ENCODE measurements at places on chromosomes 7 and 10.

DNA sequence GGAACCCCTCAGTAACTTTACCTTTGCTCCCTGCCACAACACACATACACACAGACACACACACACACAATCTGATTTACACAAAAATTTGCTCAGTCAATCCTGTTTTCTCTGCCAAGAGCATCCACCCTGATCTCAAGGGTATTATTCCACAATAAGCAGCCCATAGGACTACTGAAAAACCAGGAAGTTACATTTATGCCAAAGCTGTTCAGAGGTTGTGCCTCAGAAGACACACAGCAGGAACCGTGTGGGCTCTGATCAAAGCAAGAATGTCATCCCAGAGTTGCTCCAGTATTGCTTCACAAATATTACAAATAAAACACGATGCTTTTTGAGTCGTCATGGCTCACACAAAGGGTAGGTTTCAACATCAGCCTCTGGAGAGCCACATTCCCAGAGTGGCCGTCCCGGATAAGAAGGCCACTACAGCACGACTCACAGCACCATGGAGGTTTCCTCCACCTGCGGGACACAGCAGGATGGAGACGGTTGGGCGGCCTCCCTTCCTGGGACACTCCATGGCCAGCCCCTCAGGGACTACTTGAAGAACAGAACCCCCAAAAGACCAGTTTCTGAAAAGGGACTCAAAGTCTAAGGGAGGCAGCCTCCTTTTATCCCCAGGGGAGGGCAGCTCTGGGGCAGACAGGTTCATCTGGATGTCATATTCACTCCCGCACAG lies 1.6 kb downstream of the AIFM2 start:
- no peak for DNase-seq

- DNase-seq: no peak
Measured at GRCh38 chr10:3666525-3667302, 118.3 kb downstream of the KLF6 start.

- DNase-seq: no peak
Measured at GRCh38 chr7:43850348-43851116, 18.8 kb downstream of the MRPS24 start.

DNA sequence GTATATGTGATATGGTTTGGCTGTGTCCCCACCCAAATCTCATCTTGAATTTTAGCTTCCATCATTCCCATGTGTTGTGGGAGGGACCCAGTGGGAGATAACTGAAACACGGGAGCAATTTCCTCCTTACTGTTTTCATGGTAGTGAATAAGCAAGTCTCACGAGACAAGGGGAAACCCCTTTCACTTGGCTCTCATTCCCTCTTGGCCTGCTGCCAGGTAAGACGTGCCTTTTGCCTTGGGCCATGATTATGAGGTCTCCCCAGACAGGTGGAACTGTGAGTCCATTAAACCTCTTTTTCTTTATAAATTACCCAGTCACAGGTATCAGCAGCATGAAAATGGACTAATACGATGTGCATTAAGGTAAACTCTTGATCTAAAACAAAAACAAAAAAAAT lies 357.1 kb upstream of the AOAH start:
- DNase-seq: peak; percentile 7

DNA sequence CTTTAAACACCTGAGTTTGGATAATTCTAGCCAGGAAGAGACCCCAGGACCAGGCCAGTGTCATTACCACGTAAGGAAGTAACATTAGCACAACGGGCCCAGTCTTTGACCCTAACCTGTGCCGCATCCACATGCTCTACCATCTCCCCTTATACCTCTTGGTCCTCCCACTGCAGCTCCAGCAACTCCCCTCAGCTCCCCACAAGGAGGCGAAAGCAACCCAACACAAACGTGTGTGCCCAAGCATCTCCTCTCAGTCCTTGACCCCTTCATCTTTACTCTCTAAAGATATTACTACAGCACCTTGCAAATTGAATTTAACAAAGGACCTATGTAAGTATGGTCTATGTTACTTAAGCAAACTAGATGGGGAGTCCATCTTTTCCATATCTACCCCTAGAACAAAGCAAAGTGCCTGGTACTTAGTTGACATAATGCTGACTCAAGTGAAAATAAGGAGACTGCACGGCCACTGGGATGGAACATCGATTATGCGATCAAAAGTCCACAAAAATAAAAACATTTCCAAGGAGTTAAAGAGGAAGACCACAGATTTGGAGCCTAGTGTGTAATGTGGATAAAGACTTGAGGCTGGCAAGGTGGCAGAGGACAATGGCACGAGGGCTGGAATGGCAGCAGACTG lies 147.7 kb downstream of the JAZF1 start:
- no peak for DNase-seq

GRCh38 chr10:115974816-115975430 lies 298.1 kb downstream of the GFRA1 start:
- no peak for DNase-seq

DNA sequence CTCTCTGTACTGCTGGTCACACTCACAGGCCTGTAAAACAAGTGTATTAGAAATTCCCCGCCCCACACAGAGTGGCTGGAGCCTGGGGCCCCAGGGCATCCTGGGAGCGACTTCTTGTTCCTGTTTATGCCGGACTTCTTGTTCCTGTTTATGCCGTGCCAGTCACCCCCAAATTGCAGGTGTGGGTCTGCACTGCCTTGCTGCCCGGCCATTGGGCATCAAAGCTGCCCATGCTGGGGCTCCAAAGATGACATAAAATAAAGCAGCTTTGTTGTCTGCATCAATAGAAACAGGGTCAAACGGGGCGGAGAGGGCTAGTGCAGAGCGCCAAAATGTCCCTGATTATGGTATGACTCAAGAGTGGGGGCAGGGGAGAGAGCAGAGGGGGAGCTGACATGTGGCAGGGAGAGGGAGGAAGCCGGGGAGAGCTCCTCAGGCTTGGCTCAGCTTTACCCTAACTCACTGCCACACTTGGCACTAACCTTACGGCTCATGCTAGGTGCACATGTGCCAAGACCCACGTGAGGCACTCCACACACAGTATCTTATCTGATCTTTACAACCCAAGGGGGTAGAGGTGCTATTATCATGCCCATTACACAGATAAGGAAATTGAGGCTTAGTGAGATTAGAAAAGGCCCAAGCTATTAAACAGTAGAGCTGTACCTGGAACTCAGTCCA lies 98.4 kb downstream of the PIP4K2A start:
- no peak for DNase-seq

DNA sequence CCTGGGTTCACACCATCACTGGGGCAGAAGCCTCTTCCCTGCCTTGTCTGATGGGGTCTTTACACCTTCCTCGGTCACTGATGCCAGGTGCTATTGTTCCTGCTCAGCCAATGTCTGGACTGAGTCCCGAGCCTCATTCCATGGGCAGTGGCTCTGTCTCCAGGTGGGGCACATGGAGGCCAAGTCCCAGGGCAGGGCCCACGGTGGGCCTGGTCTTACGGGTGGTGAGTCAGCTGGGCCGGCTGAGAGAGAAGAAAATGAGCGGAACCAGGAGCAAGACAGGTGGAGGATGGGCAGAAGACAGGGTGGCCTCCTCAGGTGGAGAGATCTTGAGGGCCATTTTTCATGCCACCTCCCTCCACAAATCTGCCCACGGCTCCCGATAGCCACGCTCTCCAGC lies 131.7 kb upstream of the FAM20C start:
- DNase-seq: no peak

- peak; percentile 41 for DNase-seq
Measured at GRCh38 chr10:117537436-117537903, 5.1 kb upstream of the EMX2 start.

GRCh38 chr7:39306016-39306570 lies 260.1 kb upstream of the YAE1 start:
- DNase-seq: no peak

- no peak for DNase-seq
Measured at GRCh38 chr10:71202314-71202713, 10.1 kb upstream of the UNC5B start.

- peak; percentile 93 for DNase-seq
Measured at GRCh38 chr7:132738254-132738653, 162.0 kb upstream of the PLXNA4 start.

DNA sequence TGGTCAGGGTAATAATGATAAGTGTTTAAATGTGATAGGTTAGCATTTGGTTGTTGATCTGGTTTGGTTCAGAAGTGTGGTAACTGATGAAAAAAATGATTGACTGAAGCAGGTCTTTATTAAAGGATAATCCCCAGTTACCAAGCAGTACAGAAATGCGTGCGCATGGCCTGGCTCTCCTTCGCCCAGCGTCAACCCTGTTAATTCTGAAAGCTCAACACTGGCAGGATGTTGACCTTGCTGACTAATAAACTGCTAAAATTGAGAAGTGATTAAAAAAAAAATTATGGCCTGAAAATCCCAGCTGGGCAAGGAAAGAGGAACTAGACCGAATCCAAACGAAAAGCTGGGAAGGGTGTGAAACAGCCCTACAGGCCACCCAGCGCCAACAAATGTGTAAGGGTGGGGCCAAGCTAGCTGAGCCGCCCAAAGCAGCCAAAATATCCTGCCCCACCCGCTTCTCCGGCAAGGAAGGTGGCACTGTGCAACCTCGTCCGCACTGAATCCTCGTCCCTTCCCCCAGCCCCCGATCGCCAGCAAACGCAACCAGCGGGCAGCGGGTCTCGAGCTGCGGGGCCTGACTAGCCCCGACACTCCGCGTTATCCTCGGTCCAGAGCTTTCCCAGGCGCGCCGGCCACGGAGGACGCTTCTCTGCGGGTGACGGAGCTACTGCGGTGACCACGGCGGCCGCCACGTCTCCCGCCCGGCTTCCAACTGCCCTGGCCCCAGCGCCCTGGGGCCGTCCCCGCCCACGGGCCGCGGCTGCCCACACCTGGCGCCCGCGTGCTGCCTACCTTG lies 561 bp downstream of the SHTN1 start:
- peak; percentile 73 for DNase-seq

DNA sequence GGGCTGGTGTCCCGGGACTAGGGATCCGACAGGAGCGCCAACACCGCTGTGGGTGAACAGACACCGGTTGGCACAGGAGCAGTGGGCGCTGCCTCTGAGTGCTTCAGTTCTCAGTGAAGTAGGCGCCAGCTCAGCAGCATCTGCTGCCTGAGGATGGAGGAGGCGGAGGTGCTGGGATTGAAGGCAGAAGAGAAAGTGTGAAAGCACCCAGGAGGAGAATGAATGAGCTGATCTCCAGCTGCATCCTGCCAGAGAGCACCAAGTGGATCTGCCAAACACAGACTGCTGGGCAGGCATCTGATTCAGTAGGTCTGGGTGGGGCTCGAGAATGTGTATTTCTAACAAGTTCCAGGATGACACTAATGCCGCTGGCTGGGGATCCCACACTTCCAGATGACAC lies 74.5 kb downstream of the LANCL2 start:
- no peak for DNase-seq

DNA sequence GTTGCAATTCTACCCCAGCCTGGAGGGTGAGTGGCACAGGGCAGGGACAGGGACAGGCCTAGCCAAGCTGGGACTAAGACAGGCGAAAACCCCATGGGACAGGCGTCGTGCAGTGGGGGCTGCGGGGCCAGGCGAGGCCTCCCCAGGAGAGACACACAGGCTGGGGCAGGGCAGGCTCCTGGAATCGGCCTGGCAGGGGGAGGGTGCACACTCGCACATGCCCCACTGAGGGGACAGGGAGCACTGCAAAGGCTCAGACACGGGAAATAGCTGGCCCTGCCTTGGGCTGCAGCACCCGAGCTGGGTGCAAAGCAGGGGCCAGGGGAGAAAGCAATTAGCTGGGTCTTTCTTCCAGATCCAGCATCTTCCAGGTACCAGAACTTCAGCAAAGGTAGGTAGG lies 10.4 kb downstream of the LAT2 start:
- no peak for DNase-seq

DNA sequence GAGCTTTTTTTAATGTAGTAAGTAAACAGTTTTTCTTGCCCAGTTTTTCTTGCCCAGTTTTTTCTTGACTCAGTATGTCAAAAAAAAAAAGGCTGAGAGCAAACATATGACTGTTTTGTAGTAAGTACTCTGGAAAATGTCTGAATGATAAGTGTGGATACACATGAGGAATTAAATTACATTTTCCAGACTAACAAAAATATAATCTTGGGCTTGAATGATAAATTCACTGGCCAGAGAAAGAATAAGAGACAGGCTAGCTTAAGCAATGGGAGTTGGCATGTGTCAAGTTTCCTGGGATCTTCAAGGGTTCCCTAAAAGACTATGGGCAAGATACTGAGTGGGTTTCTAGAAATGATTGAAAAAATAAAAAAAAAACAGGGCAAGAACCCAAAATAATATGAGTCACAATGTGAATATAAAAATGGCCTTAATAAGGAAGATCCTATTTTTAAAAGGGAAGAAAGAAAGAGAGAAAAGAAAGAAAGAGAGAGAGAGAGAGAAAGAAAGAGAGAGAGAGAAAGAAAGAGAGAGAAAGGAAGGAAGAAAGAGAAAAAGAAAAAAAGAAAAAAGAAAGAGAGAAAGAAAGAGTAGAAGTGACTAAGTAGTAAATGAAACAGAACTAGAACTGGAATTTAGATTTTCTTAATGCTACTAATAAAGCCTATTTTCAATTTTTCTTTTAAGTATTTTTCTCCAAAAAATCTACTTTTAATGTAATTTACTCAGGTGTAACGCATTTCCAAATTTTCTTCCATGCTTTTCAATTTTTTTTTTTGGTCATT lies 60.2 kb downstream of the TFPI2 start:
- DNase-seq: no peak

GRCh38 chr7:117190104-117190503 lies 132.8 kb downstream of the WNT2 start:
- no peak for DNase-seq

- DNase-seq: peak; percentile 39
Measured at GRCh38 chr10:88791924-88792323, 10.6 kb upstream of the LIPM start.
